ENCODE measurements at places on chromosomes 16 and 17.

DNA sequence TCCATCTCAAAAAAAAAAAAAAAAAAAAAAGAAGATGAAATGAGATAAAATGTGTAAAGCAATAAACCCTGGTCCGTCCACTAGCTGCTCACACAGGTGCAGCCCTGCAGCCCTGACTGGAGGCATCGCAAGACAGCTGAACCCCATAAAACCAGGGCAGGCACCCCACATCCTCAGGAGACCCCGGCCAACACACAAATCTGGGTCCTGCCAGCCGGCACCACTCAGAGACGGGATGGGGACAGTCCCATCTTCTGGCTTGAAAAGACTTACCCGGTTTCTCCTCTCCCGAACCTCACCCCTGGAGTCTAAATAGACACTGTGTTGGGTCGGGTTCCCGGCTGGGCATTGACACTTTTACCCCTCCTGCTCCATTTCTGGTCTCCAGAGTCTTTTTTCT, 52.7 kb upstream of the TNRC6C start:
- no peak for DNase-seq

GRCh38 chr17:74749279-74750038, 1.0 kb downstream of the NHERF1 start:
- DNase-seq, result peak; percentile 43

DNA sequence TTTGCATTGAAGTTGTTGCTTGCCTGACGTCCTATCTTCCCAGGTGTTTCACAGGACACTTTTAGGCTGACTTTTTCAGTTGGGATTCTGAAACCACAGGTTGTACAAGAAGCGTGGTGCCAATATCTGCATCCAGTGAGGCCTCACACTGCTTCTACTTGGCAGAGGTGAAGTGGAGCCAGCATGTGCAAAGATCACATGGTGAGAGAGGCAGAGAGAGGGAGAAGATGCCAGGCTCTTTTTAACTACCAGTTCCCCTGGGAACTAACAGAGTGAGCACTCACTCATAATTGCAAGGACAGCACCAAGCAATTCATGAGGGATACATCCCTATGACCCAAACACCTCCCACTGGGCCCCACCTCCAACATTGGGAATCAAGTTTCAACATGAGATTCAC, 5.8 kb upstream of the ABCA6 start:
- no peak for DNase-seq

- DNase-seq, result no peak
These were observed 600.9 kb downstream of the CDH8 start for GRCh38 chr16:61435346-61435745.

- DNase-seq, result peak; percentile 78
These were observed at the start of gene NGFR for GRCh38 chr17:49494986-49495841. Gene NGFR (plus strand): TSS chr17:49495293. CDS start chr17:49495418, 125 bp downstream.

DNA sequence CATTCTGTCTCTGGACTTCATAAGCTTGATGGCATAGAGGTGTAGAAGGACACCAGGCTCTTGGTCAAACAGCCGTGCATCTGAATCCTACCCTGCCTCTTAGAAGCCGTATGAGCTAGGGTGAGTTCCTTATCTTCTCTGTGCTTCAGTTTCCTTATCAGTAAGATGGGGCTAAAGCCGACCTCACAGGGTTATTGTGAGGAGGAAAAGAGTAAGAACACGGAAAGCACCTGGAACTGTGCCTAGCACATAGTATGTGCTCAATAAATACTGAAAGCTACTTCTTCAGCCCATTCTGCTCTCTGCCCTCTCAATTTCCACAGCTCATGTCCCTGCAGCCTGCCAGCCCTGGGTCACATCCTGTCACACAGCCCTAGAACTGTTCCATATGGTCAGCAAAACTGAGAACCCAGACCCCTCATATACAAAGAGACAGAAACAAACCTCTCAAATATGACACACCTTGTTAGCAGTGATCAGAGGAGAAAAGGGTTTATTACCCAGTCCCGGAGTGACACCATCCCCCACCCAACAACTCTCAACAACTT, 17.0 kb upstream of the UBTF start:
- no peak for DNase-seq

DNA sequence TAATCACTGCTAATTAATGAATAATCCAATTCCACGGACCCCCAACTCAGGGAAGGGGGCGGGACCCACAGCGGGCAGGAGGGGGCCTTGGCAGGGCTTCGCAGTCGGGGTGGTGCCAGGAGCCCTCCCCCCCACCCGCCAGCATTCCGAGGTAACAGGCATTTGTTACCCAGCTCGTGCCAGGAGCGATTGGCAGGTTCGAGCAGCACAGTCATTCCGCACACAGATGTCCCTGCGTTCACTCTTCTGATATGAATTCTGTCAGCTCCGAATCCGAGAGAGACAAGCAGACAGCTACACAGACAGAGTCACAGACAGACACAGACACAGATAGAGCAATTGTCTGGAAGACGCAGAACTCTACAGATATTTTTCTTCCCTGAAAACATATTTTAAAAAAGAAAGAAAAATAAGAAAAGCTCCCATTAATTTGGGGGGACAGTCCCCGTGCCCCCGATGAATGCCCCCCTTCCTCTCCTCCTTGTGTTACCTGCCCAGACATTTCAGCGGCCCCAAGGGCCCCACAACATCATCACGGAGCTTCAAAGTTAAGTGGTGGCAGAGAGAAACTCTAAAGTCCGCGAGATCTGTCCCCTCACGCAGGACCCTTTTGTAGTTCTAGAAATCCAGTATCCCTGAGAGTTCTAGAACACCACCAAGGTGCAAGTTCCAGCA, 10.2 kb downstream of the NEUROD2 start:
- DNase-seq, result no peak

DNA sequence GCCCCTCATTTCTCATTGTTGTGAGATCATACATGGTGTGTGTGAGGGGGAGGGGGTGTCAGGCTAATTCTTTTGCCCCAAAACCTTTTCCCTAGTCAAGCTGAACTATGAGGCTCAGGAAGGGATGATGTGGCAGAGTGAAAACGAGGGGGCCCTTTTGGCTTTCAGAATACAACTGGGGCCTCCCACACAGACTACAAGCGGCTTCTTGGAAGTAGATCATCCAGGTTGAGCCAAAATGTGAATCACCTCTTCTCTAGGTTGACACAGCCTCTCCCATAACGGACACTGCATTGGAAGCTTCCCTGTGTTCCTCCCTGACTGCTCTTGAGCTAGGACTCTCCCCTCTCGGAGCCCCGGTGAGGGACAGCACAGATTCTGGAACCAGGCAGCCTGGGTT, 2.3 kb upstream of the ALKBH5 start:
- no peak for DNase-seq

- DNase-seq, result no peak
These were observed 13.8 kb downstream of the IGSF6 start for GRCh38 chr16:21638573-21638975.

DNA sequence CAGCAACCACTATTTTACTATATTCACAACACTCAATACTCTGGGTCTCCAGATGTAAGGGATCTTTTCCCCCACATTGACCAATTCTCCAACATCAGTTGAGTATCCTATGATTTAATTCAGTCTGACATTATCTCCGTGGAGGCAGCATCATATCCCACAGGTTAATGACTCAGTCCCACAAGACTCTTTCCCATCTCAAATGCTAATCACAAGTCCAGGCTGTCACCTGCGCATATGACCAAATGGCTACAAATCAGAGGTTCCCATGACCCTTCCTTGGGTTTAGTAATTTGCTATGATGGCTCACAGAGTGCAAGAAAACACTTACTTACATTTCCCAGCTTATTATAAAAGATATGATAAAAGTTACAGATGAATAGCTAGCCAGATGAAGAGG, 18.7 kb downstream of the ACSM3 start:
- DNase-seq, result no peak

GRCh38 chr17:231966-232807, 50.7 kb upstream of the DOC2B start:
- no peak for DNase-seq

GRCh38 chr16:2043667-2044451, 3.8 kb downstream of the NTHL1 start:
- DNase-seq, result no peak

DNA sequence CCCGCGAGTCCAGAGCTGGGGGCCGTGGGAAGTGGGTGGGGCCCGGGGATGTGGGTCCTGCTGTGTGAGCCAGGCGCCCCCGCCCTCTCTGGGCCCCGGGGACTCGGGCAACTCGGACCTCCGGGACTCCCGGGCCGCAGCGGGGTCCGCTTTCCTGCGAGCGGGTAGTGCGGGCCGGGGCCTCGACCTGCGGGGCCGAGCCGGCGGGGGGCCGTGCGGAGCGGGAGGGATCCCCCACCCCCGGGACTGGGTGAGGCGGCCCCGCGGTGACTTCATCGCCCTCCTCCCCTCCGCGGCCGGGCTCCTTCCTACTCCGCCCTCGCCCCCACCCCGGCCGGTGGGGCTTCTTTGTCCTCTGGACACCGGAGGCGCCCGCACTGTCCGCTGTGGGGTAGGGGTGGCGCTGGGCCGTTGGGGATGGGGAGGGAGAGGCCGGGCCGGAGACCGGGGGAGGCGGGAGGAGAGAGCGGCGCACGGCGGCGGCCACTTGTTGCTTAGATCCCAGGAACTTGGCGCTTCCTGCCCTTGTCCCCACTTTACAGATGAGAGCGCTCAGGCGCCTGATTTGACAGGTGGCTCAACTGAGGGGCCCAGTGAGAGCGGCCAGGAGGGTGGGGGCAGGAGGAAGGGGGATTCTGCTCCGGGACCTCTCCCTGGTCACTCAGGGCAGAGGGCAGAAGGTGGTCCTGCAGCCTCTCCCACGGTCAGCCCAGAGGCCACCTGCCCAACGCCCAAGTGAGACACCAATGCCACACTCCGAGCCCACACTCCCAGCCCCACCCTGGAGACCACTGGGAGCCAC, 874 bp downstream of the CMTM3 start:
- DNase-seq, result no peak

DNA sequence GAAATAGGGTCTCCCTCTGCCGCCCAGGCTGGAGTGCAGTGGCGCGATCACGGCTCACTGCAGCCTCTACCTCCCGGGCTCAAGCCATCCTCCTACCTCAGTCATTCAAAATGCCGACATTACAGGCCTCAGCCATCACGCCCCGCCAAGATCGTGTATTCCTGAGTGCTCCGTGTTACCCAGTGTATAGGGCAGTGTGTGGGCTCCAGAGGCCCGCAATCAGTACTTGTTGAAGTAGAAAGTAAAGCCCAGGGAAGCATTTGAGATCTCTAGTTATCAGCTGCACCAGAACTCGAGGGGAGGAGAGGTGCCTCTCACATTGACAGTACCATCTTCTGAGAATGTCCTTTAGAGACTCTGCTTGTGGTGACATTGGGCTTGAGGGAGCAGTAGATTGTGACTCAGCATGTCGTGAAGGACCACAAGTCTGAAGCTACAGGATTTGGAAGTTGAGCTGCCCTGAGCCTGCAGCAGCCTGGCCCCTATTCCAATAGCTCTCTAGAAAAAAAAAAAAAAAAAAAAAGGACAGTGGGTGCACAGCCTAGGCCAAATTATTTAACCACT, 1.1 kb upstream of the PRPSAP1 start:
- DNase-seq, result peak; percentile 23

DNA sequence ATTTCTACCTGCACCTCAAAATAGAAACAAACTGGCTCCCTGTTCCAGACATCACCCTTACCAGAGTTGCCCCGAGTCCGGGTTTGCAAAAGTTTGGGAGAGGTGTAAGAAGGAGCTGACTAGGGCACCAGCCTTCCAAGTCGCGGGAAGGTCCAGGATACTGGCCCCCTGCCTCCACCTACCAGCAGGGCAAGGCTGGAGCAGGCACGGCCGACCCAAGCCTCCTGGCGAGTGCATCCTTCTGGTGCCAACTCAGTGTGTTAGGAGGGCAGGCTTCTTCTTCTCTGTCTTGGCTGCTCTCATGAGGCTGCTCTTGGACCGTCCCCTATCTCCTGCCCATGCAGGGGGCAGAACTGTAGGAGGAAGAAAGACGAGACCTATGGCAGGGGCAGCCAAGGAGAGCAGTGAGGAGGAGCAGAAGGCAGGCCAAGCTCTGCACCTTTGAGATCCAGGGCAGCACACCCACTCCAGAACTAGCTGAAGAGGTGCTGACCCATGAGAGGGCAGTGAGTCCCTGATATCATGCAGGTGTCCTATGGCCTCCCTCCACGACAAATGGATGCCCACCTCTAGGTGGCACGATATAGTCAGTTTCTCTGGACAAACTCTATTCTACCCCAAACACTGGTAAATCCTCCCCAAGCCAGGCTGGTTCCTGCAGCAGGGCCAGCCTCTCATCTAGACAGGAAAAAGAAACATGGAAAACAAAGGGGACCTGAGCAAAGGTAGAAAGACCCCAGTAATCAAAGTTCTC, 54.4 kb downstream of the CYTH1 start:
- DNase-seq, result no peak

- DNase-seq, result no peak
These were observed 195.2 kb upstream of the CNTNAP4 start for GRCh38 chr16:76081967-76082366.

- no peak for DNase-seq
These were observed 30.1 kb upstream of the GAA start for GRCh38 chr17:80071116-80071841.

DNA sequence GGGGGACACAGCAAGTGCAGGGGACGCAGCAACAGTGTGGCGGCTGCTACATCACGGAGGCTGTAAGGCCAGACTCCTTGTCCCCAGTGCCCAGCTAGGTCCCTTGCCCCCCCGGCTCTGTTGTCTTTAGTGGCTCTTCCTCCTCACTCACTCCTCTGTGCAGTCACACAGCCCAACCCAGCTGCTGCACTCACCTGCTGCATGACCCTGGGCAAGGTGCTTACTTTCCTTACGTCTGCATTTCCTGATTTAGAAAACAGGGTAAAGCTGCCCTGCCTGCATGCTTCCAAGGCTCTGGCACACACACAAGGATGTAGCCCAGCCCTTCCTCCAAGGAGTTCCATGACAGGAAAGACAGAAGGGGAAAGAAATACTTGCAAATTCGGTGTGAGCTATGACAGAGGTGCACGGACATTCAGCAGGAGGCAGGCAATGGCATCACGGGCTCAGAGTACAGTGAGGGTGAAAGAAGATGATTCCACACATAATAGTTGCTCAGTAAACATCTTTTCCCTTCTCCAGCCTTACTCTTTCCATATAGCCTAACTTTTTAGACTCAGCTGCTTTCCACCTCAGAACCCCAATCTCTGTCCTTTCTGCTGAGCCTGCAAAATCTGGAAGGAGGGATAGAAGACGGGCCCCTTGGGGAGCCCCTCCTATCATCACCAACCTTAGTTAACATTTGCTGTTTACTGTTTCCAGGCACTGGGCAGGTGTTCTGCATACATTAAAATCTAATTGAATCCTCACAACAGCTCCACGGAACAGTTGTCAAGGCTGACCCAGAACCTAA, 150.9 kb downstream of the MRM1 start:
- DNase-seq, result peak; percentile 54

GRCh38 chr17:79739148-79740062, 8.7 kb downstream of the ENPP7 start:
- no peak for DNase-seq

DNA sequence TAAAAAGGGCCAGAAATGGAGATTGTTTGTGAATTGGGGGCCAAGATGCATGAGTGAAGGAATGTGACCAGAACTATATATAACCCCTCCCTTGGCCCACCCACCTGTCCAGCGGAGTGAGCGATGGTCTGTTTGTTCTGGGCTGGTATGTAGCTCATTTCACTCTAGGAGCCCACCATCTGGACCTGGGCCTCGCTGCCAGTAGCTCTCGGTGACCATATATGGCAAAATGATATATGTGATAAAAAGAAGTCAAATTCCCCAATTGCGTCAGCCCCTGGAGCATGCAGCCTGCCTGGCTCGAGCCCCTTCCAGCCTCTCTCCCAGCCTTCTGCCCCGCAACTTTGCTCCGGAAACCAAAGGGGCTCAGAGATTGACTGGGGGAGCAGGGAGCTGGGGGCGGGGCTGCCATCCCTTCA, 47.3 kb downstream of the CCDC42 start:
- no peak for DNase-seq

Measured in RPMI8226 (cell line).